ENCODE measurements at places on chromosomes 7 and 10.

GRCh38 chr10:100487529-100487928 is 24.7 kb downstream of the WNT8B start:
- no peak for DNase-seq

- no peak for DNase-seq
These were observed 8.0 kb downstream of the SEMA3E start for GRCh38 chr7:83640731-83641537.

DNA sequence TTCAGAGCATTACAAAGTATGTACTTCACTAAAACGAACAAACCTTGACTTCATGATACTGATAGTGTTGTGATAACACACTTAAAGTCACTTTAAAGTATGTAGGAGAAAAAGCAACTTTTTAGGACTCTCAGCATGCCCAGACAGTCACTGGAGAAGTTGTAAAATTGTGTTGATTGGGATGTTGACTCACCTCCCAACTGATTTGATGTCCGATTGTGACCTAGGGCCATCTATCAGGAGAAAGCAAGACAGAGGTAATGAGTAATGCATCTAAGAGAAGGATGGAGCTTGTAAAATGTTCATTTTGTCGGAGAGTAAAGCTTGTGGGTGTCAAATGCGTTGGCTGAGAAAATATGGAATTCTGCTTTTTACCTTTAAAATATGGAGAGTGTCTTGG is 135.4 kb upstream of the SEMA3D start:
- no peak for DNase-seq

DNA sequence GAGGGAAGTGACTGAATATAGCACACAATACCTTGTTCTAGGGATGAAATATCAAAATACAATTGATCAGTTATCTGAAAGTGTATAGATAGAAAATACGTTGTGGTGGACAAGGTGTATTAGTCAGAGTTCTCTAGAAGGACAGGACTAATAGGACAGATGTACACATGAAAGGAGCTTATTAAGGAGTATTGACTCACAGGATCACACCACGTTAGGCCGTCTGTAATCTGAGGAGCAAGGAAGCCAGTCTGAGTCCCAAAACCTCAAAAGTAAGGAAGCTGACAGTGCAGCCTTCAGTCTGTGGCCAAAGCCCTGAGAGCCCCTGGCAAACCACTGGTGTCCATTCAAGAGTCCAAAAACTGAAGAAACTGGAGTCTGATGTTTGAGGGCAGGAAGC is 406.1 kb downstream of the MDFIC start:
- DNase-seq = no peak

DNA sequence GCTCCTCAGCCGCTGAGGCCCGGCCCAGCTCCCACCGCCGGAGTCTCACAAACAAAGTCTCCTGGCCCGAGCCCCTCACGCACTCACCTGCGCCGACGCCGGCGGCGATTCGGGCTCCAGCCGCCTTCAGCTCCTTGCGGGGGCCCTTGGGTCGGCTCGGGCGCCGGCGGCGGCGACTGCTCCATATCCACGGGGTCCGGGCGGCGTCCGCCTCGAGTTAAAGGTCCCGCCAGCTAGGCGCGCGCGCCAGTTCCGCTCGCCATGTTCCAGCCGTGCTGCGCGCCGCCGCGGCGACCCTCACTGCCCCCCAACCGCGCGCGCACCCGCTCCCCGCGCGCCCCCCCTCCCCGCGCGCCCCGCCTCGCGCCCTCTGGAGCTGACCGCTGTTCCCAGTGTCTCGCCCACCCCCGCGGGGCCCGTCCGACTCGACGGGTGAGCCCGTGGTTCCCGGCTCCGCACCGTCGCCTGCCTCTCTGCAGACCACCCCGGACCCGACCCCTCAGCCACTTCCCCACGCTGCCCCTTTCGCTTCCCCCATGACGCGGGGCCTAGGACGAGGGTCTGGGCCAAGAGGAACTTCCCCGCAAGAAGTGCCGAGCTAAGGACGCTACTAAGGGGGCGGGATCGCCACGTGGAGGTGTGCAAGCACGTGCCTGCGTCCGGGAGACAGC is 396.1 kb downstream of the ZNF33B start:
- DNase-seq = no peak

DNA sequence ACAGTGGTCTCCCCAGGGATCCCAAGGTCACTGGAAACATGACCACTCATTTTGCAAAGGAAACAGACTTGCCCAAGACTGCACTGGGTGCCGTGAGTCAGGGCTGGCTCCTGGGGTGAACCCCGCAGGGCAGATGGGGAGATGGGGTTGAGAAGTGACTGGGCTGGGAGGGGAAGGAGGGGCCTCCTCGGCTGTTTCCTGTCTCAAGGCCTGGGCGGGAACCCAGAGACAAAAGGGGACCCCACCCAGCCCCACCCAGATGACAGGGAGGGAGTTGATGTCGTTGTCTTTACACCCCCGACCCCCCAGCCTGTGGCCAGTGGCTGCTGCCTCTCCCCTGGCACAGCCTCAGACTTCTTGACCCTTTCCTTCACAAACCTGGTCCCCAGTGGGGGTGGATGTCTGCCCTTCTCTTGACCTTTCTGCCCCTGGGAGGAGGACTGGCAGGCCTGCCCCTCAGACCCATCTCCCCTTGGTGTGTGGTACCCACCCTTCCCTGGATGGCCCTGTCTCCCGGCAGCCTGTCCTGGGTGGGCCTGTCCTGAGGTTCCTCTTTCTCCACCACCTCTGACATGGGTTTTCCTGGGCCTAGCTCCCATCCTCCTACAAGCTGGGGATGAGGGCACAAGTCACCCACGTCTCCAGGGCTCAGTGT is 1.4 kb downstream of the MYO1G start:
- peak; percentile 75 for DNase-seq

GRCh38 chr10:19707376-19707775 is 108.9 kb upstream of the PLXDC2 start:
- no peak for DNase-seq

GRCh38 chr10:14507176-14507575 is 176.5 kb upstream of the FRMD4A start:
- peak; percentile 53 for DNase-seq

DNA sequence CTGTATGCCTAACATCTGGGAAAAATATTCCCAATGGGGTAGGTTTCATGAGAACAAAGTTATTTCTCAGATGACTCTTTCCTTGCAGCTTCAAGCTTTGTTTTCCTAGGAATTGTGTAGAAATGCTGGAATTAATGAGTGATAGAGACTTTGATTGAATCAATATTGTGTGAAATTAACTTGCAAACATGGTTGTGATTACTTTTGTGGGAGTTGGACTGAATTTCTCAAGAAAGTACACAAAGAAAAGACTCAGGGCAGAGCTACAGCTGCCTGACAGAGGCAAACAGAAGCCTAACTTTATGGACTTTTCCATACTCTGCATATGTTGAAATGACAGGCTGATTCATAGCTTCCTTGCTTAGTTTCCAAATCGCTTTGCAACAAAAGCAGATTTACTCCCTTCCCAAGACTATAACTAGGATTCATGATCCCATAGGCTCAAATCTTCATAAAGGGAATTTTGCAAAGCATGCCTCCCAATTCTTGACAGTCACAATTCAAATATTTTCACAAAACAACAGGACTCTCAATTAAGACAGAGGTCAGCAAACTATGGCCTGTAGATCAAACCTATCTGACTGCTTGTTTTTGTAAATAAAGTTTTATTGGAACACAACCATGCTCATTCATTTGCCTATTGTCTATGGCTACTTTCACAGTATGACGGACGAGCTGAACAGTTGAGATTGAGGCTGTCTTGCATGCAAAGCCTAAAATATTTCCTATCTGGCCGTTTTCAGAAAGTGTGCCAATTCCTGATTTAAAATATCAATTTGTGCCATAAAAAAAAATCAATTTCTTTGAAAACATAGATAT is 27.6 kb downstream of the NRP1 start:
- no peak for DNase-seq

Measured in activated T-cell treated with anti-CD3 and anti-CD28 coated beads, Interleukin-2, amount 50 U/mL, for 1 hour (primary cell).